ENCODE measurements at places on chromosomes 5 and 9.

DNA sequence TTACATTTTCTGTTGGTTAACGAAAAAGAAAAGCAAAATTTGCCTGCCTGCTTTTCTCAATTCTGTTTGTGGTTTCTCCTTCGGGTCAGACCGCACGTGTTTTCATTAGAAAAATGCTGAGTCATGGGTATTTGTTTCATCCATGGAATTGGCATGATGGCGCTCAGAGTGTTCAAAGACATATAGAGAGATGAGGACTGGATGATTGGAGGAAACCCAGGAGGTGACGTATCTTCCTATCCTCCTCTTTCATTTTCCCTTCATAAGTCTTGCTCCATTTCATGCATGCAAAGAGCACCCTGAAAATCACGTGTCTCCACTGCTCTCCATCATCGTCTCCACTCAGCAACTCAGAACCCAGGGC, 353.8 kb upstream of the WWC1 start:
- DNase-seq, result no peak

DNA sequence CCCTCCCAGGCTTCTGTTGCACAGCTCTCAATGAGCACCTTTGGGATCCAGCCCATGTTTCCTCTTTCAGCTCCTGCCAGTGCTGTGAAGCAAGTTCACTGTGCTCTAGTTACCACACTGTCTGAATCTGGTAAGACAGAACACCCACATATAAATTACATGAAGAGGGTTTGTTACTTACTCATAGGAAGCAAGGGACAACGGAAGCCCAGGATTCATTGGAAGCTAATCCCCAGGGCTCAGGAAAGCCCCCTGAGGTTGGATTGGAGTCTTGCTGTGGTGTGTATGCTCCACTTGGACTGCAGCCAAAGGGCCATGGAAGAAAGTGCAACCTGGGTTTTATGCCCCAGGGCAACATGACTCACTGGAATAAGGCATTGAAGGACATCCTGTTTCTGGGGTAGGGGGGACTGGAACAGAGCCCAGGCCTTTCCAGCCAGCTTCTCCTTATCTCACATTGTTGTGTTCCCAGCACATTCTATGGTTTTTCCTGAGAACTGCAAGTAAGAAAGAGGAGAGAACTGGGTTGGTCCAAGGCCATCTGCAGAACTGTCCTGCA, 15.6 kb upstream of the CLK4 start:
- DNase-seq, result no peak

DNA sequence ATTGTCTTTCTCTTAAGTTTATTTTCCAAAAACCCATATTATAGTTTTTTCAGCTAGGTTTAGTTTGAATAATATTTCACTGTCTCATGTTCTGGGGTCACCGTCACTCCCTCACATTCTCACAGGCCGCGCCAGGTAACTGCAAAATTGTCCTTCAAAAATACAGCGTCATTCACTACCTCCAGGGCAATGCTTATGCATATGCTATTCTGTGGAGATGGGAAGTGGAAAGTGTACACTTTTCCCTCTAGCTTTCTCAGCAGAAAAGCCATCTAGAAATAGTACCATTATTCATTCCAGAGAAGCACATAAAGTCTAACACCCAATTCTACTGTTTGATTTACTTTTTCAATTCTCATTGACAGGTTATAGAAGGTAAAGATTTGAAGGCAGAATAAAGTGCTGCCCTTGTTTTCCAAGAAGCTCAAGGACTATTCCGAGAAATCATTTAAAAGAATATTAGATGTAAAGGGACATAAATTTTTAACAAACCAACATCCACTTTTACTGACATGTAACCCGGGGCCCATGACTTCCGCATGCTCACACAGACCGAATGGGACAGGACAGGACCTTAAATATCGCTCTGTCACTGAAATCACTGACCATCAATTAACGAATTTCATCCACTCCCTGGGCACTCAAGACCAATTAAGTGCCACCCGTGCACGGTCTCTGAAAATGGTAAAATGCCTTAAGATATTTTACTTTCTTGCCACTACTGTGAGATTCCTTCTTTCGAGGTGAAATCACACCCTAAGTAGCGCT, 720 bp downstream of the NUDT12 start:
- no peak for DNase-seq

- DNase-seq, result no peak
These were observed 40.6 kb downstream of the ZNF883 start for GRCh38 chr9:112971415-112971814.

DNA sequence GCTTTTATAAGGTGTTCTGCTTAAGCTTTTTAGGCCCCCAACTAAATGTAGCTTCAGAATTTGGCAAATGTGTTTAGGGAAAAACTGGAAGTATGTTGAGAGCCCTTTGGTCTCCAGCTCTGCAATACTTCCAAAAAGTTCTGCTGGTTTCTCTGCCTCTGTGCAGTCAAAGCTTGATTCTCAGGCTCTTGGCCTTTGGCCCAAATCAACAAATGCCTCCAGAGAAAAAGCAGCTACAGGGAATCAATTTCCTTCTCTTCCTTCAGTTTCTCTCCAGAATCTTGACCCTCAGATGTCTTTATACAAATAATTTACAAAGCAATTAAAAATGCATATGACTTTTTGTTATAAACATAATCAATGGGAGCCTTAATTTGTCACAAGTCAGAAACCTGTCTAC, 235.7 kb downstream of the COMMD10 start:
- no peak for DNase-seq

Data from pancreas (tissue), 10 donors.